NCI-H1694 (cell line): ENCODE measurements at places on chromosomes 11 and 22.

DNA sequence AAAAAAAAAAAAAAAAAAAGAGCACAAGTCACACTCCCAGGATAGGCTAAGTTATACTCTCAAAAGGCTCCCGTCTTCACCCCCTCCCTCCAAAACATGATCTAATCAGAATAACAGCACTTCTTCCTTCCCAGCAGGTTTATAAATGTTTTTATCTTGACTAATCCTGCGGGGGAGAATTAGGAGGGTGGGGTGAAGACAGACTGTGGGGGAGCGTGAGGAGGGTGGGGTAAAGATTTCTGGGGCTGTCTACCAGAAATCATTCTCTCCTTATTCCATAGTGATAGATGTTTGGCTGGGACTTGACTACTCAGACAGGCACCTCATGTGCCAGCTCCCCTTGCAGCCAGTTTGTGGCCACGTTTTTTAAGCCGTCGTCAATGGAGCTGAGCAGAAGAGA is 17.0 kb downstream of the KCNE3 start:
- no peak for DNase-seq

DNA sequence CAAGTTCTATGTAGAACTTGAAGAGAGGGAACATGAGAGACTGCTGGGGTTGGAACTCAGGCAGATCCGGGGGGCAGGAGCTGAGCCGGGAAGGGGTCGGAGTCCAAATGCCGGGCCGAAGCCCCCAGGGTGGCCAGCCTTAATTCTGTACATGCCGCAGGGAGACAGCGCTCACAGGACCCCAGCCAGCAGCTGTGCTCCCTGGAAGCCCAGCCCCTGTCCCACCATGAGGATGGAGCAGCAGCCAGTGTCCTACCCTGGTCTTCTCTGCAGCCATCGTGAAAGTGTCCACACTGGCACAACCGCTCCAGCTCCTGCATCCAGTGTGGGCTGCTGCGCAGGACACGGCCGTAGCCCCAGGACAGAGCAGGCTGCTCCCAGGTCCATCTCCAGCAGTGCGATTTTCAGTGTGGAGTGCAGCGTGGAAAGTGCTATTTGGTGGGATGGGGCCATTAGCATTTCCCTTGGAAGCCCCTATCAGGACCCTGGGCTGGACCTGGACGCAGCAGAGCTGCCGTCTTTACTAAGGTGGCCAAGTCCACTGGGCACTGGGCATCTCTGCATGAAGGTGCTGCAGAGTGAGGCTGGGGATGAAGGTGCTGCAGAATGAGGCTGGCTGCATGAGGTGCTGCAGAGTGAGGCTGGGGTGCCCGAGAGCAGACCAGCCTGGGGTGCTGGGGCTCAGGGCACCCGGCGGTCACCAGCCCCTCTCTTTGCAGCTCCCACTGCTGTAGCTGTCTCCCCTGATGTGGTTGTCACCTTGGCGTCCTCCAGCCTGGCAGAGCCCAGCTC is 737.4 kb downstream of the BRD1 start:
- DNase-seq: no peak

DNA sequence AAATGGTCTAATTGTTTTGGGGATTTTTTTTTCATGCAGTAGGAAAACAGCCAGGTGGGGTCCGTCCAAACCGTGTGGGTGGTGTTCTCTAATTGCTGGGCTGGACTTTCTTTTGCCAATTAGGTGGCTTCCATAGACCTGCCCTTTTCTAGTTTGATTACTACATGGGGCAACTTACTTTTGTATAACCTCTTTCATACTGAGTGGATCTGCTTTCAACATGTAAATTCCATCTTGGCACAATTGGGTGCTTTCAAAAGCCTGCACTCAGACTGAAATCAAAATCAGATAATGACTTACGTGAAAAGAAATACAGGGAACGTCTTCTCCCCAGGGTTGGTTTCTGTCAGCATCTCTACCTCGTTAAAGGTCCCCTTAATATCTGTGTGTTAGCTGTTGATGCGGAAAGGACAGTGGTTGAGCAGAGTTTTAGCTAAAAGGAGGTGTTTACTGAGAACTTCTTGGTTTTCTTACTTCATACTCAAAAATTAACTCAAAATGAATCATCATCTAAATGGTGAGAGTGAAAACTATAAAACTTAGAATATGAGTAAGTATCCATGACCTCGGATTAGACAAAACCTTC is 72.1 kb downstream of the BARX2 start:
- no peak for DNase-seq

DNA sequence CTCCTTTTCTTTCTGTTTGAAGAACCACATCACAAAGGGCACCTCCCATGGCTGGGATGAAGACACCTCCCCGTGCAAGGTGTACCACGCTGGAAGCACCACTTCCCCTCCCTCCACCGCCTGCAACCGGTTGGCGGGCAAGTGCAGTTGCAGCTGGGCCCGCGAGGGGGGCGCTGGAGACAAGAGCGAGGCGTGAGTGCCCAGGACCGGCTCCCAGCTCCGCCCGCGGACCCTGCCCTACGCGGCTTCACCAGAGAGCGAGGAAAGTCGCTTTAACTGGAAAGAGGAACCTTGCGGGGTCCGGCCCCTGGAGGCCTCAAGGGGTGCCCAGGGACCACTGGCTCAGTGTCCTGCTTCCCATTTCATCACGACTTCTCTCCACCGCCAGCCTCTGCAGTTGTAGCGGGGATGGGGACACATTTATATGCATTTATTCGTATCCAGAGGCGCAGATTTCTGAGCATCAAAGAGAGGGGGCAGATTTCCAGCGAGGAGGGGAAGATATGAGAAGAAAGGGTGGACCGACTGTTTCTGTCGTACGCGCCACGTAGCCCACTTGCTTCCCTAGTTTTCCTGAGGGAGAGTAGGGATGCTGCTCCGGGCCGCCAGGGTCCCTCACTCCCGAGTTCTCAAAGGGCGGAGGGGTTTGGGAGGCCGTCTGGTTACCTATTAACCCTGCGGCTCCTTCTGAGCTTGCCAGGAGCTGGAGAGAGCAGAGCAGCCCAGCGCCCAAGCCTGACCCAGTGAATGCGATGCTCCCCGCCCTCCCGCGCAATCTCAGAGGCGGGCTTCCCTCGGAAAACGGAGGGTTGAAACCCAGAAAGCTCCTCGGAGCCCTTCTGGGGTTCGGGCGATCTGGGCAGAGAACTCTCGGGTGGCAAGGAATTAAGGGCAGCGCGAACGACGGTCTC is 3.5 kb downstream of the ESAM start:
- no peak for DNase-seq

DNA sequence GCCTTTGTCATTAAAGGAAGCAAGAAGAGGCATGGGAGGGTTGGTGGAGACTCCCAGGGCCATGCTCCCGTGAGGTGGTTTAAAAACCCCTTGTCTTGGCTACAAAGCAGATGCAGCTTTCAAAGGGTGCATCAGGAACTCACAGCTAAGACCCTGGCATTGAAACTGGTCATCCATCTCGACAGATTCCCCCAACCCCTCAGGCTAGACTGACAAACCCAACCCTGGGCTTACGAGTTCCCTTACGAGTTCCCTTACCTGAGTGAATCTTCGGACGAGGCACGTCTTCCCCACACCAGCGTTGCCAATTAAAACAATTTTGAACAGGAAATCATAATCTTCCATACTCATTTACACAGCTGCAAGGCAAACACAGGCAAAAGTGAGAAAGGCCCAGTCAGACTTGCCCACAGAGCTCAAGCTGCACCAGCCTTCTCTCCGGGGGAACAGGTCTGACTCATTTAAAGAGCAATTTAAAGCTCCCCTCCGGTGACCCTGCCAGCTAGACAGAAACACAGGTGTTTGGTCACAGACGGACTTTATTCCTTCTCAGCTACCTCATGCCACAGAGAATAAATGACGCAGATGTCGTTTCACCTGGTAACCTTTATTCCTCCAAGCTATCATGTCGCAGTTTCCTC is 74.6 kb downstream of the RAB30 start:
- no peak for DNase-seq

GRCh38 chr22:35630891-35631290 is 13.8 kb upstream of the MB start:
- DNase-seq: no peak

DNA sequence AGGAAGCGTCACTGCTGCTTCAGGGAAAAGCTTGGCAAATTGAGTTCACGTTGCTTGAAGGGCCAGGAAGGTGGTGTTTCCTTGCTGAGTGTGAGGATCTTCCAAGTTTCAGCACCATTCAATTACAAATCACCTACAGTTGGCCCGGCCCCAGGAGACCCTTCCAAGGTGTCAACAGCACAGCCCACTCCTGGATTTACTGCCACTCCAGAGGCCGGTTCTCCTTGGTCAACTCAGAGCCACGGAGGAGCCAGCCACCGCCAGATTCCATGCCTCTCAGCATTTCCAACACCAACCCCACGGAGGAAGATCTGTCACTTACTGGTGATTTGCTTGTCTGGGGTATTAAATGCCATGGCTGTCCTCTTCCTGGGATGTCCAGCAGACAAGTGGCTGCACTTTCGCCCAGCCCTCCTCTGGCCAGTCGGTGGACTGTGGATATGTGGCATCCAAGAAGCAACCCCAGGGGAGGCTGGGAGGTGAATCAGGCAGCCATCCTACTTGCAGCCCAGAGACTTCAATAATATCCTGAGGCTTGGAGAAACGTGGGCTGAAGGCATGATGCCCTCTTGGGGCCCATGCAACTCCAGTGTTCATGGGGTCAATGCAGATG is 74.1 kb upstream of the SHANK2 start:
- no peak for DNase-seq

DNA sequence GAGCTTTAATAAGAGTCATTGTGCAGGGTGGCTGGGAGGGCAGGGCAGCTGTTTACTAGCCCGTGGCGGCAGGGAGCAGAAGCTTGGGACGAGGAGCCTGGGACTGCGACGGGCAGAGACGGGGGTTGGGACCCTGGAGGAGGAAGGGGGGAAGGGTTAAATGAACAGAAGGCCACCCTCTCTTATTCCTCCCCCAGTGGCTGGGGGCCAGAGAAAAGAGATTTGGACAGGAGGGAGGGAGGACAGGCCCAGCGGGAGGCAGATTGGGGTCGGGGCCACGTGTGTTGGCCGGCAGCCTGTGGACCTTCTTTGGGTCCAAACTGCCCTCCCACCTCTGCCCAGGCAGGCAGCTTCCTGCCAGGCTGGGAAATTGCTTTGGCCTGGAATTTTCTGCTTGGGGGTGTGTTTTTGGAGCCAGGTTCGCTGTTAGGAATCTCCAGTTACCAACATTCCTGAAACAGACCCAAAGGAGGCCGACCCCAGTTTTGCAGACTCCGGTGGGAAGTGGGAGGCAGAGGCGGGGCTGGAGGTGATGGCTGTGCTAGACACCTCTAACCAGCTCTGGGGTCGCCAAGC is 50.2 kb downstream of the APOL3 start:
- no peak for DNase-seq

- DNase-seq: no peak
Observed at GRCh38 chr11:119626871-119627270, 102.1 kb downstream of the NECTIN1 start.

DNA sequence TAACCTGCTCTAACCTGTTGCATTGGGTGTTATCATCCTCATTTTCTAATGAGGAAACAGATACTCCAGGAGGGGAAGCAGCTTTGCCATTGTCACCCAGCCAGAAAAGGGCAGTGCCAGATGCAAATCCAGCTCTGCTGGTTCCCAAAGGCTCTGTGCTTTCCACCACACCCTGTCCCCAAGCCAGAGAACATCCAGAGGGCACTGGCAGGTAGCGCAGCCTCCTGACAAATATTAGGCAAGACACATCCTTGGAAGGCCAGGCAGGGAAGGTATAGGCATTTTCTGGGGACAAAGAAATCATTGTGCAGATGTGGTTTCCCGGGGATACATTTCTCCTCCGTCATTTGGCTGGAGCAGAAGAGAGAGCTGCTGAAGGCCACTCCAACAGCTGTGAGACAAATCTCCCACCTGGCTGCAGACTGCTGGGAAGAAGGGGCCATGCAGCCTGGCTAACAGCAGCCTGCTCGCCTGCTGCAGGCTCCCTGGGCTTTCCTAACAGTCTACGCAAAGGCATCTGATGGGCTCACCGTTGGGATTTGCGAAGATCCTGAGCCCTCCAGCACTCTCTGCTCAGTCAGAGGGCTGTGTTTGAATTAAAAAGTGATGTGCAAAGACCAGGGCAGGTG is 93.9 kb upstream of the PITPNB start:
- no peak for DNase-seq

DNA sequence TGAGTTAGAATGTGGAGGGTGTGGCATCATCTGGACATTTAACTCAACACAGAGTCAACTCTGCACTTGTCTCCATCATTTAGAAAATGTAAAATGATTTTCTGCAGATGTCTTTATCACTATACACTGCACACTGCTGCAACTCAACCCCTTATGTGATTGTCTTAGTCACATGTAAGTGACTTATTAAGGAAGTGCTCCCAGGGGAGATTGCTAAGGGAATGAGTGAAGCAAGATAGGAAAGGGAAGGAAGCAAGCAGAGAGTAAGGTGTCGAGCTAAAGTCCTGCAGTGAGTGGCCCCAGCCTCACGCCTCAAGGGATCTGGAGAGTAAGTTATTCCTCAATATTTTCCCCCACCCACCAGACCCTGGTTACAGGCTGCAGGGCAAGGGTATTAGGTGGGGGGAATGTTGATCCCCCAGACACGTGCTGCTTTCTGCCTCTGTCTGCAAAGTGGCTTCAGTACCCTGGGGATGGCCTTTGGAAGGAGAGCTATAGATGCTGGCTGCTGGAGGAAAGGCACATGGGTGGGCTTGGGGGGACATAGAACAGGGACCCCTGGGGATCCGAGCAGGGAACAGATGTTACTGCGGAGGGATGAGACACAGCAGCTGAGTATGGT is 7.2 kb upstream of the CBX6 start:
- no peak for DNase-seq

- no peak for DNase-seq
Observed at GRCh38 chr11:46917762-46918082, 628 bp downstream of the LRP4 start.

- peak; percentile 43 for DNase-seq
Observed at GRCh38 chr22:26139310-26139709, 30.0 kb upstream of the SEZ6L start.

- no peak for DNase-seq
Observed at GRCh38 chr11:76781046-76781801, 1.9 kb upstream of the TSKU start.

- no peak for DNase-seq
Observed at GRCh38 chr22:48736593-48737460, 1090.8 kb downstream of the BRD1 start.

GRCh38 chr22:44601725-44602124 is 100.3 kb upstream of the PRR5 start:
- DNase-seq: no peak

GRCh38 chr22:50008151-50009040 is 4.2 kb downstream of the IL17REL start:
- no peak for DNase-seq

DNA sequence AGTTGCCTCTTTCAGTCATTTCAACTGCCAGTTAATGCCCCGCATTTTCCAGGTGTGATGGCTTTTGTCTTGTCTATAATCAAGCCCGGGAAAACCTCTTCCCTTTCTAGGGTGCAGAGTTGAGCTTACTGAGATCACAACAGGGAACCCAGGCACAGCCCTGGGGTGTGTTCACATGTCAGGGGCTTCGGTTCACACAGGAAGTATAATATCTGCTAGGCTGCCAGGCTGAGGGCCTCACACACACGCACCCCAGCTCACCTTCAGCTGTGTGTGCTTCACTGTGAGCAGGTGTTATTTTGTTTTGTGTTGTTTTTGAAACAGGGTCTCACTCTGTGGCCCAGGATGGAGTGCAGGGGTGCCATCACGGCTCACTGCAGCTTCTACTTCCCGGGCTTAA is 9.7 kb upstream of the SOX10 start:
- DNase-seq: no peak
